ENCODE measurements at places on chromosomes 2 and 18. TPM values are rescaled to one million over a fixed set of nuclear protein-coding genes. Genes with fewer than 3 reads are reported as not detected.

- no peak for DNase-seq
Measured at GRCh38 chr2:160315337-160315736, 115.3 kb upstream of the ITGB6 start.

DNA sequence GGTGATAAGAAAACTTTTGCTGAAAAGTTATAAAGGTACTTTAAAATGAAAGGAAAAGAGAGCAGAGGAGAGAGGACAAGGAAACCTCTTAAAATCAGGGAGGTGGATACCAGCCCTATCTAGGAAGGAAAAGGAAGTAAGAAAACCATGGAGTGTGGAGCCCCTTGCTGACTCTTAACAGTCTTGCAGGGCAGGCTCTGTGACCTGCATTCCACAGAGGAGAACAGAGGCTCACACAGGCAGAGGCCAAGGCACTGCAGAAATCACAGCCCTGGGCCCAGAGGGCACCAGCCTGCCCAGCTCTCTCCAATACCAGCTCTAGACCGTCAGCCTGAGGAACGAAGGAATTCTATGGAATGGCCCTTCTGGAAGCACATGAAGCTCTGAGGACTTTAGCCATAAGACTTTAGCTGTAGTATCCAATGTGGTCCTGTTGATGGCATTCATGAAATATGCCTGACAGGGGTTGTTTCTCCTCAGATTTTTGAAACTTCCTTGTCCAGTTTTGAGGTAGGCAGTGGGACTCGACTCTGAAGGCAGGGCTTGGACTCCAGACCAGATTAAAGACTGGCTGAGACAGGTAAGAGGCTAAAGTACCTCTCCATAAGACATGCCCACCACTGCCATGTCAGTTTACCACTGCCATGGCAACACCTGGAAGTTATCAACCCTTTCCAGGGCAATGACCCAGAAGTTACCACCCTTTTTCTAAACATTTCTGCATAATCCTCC lies 216.3 kb downstream of the ANAPC1 start:
- no peak for DNase-seq

DNA sequence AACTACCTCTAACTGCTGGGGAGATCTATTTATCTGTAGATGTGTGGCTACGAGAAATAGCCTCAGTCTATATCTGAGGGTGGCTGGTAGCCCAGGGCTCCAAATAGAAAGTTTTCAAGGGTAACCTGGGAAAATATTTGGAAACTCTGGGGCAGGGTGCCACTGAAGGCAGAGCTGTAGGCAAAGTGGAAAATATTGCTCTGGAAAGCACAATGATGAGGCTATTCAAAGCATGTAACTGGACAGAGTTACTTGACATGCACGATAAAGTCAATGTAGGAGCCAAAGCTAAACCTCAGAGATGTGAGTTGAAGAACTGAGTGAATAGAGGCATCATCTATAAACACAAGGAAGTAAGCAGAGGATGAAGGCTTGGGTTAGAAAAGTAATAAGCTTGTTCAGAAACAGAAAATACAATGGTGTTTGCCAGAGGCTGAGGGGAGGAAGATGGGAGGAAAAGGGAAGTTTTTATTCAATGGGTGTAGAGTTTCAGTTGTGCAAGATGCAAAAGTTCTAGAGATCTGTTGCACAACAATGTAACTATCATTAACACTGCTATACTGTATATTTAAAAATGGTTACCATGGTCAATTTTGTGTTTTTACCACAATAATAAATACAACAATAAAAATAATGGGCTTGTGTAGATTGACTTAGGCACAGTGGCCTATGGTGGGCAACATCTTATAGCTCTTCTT lies 171.6 kb downstream of the MBD2 start:
- DNase-seq, result no peak

DNA sequence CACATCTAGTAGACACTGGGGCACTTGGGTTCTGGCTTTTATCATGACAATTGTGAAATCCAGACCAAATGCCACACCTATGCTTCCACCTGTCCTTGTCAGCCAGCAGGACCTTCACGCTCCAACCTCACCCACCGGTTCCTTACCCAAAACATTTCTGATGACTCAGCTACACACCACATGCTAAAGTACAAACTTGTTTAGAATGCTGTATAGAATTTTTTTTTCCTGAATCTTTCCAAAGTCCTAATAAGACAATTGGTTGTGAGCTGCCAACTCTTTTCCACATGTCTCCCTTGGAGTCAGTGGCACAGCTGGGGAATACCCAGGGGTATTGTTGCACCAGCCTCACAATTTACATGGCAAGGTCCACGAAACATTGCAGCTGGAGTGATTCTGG lies 75.5 kb upstream of the LPIN2 start:
- no peak for DNase-seq

DNA sequence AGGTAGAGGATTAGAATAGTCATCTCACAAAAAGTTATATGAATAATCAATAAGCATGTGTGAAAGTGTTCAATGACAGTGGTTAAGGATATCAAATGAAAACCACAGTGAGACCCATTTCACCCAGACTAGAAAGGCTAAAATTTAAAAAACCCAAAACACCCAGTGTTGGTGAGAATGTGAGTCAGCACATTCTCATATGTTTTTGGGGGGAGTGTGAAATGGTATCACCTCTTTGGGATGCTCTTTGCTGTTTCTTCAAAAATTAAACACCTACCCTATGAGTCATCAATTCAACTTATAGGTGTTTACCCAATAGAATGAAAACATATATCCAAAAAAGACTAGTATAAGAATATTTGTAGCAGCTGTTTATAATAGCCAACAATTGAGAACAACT lies 69.8 kb downstream of the MAP3K20 start:
- no peak for DNase-seq

The RNU2-63P gene
- not detected for polyA plus RNA-seq

DNA sequence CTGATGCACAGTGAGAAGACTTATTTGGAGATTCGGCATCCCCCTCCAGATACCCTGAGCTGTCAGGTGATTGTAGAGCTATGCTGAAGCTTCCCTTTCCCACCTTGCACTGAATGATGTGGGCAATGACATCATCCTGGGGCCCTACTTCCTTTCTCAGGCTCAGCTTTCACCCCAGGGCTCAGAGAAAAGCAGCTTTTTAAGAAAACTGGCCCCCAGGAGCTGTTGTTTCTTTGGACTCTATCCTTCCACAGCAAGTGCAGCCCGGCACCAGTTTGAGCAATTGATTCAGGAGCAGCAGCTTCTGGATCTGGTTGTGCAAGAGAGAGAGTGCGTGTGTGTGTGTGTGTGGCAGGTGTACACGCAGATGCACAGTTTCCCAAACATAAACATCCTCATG lies 251.3 kb downstream of the ANAPC1 start:
- no peak for DNase-seq

The GLI2 gene
- polyA plus RNA-seq, result 13.6 TPM

- DNase-seq, result no peak
Measured at GRCh38 chr2:38590053-38590452, 12.7 kb downstream of the HNRNPLL start.

The SPR gene
- polyA plus RNA-seq, result 3.8 TPM

GRCh38 chr2:216873573-216873972 lies 13.7 kb upstream of the TNP1 start:
- no peak for DNase-seq

DNA sequence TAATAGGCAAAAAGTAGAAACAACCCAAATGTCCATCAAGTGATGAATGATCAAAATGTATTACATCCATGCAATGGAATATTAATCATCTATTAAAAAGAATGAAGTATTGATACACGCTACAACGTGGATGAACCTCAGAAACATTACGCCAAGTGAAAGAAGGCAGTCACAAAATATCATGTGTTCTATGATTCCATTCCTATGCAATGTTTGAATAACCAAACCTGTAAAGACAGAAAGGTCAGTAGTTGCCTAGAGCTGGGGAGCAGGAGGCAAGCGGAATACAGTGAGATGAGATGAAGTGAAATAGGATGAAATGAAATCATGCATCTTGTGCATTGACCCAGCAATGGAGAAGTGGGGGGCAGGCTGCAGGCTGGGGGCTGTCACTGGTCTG lies 17.9 kb upstream of the COL6A3 start:
- DNase-seq, result no peak

- no peak for DNase-seq
Measured at GRCh38 chr18:9735879-9736278, 27.8 kb downstream of the RAB31 start.

GRCh38 chr2:106782681-106783080 lies 103.3 kb downstream of the ST6GAL2 start:
- DNase-seq, result no peak

DNA sequence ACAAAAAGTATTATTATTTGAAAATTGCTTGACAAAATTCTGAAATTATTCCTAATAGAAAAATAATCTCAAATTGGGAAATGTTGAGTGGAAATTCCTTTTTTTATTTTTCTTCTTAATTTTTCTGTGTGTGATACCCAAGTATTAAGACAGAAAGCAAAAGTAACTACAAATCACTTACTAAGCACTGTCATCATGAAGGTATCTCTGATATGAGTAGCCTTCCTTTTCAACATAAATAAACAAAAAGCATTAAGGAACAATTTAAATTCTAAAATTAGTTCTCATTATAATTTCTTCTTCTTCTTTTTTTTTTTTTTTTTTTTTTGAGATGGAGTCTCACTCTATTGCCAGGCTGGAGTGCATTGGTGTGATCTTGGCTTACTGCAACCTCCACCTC lies 174.2 kb upstream of the RBMS1 start:
- DNase-seq, result no peak

The PPM1G gene
- 69.0 TPM for polyA plus RNA-seq

DNA sequence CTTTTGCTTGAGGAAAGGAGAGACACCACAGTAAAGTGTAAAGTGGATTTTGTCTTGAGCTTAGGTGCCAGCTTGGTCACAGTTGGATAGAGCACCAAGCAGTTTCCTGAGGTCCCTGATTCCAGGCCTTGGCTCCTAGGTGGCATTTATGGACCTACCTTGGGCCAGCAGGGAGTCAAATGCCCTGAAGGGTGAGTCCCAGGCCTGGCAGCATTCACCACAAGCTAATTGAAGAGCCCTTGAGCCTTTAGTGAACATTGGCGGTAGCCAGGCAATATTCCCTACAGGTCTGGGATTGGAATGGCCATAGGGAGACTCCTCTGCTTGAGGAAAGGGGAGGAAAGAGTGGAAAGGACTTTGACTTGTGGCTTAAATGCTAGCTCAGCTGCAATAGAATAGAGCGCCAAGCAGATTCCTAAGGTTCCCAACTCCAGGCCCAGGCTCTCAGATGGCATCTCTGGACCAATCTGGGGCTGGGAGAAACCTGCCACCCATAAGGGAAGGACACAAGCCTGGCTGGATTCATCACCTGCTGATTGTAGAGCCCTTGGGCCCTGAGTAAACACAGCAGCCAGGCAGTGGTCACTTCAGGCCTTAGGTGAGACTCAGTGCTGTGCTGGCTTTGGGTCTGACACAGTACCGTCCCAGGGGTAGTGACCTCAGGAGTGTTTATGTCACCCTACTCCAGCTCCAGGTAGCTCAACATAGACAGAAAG lies 137.5 kb upstream of the OTOS start:
- DNase-seq, result no peak

DNA sequence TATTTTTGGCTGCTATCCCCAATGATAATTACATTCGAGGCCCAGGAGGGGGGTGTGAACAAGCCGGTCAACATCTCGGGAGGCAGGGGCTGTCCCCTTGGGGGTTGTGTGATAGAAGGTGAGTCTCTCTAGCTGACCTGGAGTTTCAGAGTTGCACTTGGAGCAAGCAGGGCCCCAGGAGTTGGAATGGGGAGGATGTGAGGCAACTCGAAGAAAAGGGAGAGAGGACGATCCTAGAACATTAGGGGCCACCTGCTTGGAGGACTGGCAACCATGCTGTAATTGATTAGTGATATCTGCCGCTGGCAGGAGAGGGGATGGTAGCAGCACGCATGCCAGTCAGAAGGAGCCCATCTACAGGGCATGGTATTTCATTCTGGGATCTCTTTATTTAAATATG lies 122.6 kb downstream of the CTIF start:
- DNase-seq, result no peak

Measured in right lung (tissue), 10 donors.